CD4-positive, alpha-beta T cell (primary cell): ENCODE measurements at places on chromosomes 3 and 15. TPM values are rescaled to one million over a fixed set of nuclear protein-coding genes. Genes with fewer than 3 reads are reported as not detected.

KLF15 gene
- 0.30 TPM for total RNA-seq

LINGO1 gene
- total RNA-seq = not detected

DNA sequence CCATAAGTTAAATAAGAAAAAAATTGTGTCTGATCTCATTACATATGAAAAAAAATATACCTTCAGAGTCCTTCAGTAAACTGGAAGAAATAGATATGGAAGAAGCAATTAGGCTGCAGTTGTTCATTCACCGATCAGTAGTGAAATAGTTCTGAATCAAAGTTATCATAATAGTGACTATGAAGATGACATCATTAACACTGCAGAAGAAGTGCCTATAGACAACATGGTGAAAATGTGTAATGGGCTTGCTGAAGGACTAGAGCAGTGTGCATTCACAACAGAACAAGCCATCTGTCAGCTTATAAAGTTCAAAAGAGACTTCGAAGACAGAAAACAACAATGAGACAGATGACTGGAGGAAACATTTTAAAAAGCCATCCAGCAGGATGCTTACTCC is 144.5 kb downstream of the NAALADL2 start:
- no peak for DNase-seq

DNA sequence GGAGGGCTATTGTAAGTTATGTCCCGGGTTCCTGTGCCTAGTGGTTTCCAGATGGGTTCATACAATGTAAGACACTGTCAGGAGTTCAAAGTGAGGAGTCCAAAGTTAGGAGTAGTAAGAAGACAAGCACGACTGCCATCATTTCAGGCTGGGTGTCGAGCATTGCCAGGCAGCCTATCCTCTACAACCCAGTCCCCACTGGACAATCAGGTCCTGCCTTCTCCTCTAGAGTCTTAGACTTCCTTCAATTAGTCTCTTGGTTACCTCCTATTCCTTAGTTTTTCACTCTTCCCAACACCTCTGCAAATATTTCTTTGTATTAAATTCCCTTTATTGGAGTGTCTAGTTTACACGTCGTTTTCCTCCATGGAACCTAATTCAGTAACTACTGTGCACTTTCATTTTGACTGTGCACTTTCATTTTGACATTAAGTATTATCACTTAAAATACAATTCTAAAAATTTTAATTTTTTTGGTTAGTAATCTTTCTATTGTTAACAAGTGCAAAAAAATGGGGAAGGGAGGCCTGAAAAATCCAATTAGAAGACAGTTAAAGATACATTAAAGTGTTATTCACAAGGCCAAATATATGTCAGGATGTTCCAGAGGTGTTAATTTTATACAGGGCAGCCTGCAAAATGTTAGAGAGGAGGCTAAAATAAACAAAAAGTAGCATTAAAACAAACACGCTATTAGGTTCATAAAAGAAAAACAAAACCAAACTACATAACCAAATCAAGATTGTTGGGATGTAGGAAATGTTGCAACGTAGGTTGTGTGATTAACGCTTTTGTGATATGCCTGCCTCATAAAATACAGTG is 155.3 kb downstream of the TBL1XR1 start:
- no peak for DNase-seq

TNIK gene
- total RNA-seq = 78.3 TPM

IL5RA gene
- 0.59 TPM for total RNA-seq

DNA sequence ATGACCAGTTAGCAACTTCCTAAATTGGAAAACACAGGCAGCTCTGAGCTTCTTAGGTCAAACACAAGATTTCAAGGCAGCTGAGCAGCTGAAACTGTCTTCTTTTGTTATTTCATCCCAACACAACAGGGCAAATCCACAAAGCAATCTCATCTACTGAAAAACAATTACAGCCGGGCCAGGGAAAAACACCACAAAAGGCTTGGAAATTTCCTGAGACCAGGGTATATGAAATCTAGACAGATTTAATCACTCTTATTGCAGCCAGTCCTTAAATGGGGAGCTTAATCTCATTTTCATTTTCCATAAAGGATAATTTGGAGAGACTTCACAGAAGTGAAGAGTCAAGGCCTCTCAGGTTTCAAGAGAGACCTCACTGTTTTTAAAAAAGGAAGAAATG is 181.8 kb downstream of the SSR3 start:
- no peak for DNase-seq

DNA sequence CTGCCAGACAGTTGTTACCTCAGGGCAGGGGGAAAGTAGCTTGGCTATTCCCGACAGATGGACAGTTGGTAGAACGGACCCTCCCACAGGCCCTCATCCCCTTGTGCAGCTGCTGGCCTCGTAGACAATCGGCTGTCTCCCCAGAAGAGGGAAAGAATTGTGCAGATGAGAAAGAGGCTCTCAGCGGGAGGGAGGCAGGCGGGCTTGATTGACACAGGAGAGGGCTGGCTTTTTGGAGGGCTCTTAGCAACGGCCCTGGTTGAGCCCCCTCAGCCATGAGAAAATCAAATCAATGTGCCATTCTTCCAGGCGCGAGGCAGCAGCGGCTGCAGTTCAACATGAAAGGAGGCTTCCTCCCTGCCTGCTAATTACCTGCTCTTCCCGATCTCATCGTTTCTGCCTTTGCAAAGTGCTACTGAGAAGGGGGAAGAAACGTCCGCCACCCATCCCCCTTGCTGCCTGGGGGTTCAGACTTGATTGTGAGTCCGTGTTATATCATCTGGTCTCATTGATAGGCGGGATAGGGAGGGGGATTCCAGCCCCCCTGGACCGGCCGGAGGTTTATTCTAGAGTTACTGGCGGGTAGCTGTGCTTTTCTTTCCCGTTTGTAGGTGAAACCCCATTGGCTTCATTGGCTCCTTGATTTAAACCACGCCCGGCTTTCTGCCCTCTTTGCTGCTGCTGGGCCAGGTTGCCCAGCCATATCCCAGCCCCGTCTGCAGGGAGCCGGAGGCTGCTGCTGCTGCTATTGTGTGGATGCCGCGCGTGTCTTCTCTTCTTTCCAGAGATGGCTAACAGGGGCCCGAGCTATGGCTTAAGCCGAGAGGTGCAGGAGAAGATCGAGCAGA is at the start of gene TAGLN3:
Gene TAGLN3, plus strand, starts transcription at position 287 of the 848 bp plus-strand sequence. Its CDS starts 501 bp downstream, at position 788.
- DNase-seq = no peak

DNA sequence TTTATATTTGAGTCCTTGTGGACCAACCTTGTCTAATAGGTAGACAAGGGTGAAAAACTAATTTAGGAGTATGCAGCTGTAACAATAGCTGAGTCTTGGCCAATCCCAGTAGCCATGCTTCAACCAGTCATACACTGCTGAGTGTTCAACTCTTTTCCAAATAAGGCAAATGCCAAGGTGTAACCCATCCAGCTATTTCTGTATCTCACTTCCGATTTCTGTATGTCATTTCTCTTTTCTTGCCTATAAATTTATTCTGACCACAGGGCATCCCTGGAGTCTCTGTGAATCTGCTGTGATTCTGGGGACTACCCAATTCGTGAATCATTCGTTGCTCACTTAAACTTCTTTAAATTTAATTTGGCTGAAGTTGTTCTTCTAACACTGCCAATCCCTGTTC is 93.2 kb downstream of the MAGI1 start:
- DNase-seq = no peak

ANKRD63 gene
- total RNA-seq = not detected

GRCh38 chr3:38805765-38806386 is 10.1 kb downstream of the SCN10A start:
- DNase-seq = no peak

DNA sequence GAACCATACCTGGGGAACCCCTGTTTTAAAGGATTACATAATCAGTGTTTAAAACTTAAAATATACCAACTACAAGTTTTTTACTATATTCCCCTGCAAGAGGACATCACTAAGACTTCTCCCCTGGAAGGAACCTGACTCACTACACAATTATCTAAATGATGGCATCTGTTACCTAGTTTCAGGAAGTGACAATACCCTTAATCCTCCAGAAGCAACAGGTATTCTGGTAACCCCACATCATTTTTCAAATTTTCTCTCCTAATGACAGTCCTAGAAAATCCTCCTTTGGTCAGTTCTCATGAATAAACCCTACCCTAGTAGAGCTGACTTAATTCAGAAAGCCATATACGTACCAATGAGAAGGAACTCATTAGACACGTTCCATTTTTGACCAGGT is 78.4 kb downstream of the RFX7 start:
- DNase-seq = no peak
